AG08395 (cell line): ENCODE measurements at places on chromosomes 4 and X.

- DNase-seq: no peak
Measured at GRCh38 chr4:98632258-98632657, 26.2 kb downstream of the TSPAN5 start.

GRCh38 chr4:180437601-180438000 is 1805.6 kb upstream of the TENM3 start:
- DNase-seq: no peak

DNA sequence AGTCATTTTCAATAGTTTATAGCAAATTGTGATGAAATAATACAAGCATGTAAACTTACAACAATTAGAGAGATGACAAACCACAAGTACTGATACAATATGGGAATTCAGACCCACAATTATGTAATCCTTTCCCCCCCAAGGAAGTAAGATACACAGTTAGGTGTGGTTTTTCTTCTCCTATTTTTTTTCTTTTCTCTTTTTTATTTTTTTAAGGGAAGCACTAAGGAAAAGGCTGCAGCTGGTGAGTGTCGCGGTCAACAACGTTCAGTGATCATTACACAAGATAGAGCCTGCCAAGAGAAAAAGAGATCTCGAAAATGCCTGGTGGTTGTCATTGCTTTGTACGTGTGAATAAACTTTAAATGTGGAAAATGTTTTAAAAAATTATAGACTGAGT is 9.8 kb downstream of the NDNF start:
- no peak for DNase-seq

DNA sequence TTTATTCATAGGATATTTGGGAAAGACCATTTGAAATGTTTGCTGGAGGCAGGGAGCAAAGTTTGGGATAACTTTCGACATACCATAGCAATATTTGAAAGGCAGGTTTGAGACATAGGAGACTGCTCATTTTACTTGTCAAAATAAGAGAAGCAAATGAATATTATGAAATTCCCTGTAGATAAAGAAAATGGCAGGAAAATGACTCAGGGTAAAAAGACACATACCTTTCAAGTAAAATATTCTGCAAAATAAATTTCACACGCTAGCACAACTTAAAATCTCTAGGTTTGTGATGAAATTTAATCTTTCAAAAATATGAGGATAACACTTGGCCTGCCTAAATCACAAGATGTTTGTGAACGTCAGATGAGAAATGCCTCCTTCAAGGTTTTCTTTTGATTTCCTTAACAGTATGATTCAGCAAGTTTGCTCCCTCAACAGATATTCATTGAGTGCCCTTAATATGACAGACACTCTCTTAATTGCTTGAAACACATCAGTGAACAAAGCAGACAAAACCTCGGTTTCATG is 6.6 kb downstream of the TMEM156 start:
- no peak for DNase-seq

DNA sequence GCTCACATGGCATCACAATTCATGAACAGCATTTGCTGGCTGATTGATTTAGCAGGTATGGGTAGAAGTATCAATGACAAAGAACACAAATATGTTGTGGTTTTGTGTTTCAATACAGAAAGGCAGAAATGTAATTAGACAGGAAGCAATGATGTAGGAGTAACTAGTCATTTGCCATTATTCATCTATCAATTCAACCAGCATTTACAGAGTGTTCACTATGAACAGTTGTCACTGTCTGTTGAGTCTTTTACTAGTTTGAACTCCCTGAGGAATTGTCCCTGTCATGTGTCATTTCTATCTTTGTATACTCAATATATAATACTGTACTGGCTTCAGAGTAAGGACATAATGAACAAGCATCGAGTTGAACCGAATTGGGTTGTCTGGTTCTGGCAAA is 51.5 kb upstream of the ARHGAP24 start:
- DNase-seq: no peak

DNA sequence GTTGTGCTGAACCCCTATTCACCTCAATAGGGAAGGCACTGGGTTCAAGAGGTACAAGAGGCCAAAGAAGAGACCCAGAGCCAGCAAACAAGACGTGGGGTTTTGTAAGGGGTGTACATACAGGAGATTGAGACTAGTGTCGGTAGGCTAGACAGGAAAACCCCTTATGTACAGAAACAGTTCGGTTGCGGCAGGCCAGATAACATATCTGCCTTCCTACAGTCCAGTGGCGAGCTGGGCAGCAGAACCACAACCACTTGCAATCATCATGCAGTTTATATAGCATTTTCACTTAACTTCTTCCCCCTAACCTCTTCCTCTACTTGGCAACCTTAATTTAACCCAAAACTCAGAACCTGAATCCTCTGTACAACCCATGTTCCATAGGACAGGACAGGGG is 422.2 kb downstream of the PDHA2 start:
- no peak for DNase-seq

GRCh38 chr4:52716364-52717151 is 34.7 kb downstream of the ERVMER34-1 start:
- no peak for DNase-seq

GRCh38 chr4:173169178-173169427 is 492 bp downstream of the GALNT7 start:
- no peak for DNase-seq

DNA sequence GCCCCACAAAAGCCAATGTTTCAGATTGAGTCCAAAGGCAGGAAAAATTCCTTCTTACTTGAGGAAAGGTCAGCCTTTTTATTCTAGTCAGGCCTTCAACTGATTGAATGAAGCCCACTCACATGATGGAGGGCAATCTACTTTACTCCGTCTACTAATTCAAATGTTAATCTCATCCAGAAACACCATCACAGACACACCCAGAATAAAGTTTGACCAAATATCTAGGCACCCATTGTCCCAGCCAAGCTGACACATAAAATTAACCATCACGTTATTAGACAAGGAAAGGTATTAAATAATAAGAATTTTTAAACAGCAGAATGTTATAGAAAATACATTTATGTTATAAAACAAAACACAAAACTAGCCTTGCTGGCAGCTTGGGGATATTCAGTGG is 32.9 kb upstream of the SMIM10L2A start:
- no peak for DNase-seq

DNA sequence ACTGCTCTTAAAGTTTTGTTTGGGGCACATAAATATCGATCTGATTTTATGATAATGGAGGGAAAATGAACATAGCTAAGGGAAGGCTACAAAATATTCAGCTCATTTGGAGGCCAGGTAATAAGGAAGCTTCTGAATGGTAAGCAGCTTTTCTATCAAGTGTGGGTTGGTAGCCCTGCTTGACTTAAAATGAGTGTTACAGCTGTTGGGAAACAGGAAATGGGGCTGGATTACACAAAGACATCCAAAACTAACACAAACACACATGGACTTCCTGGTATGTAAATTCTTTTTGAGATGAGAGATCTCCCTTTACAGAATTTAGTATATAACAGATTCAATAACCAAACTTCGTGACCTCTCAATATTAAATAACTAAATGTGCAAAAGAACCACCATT is 58.0 kb downstream of the FGF16 start:
- DNase-seq: no peak

- peak; percentile 82 for DNase-seq
Measured at GRCh38 chr4:4677556-4678522, 136.0 kb upstream of the STX18 start.

- DNase-seq: peak; percentile 83
Measured at GRCh38 chrX:100768679-100769338, 36.9 kb upstream of the SYTL4 start.

GRCh38 chr4:3866813-3867129 is 100.6 kb downstream of the ADRA2C start:
- no peak for DNase-seq

GRCh38 chr4:36323816-36324419 is 42.5 kb downstream of the DTHD1 start:
- no peak for DNase-seq

DNA sequence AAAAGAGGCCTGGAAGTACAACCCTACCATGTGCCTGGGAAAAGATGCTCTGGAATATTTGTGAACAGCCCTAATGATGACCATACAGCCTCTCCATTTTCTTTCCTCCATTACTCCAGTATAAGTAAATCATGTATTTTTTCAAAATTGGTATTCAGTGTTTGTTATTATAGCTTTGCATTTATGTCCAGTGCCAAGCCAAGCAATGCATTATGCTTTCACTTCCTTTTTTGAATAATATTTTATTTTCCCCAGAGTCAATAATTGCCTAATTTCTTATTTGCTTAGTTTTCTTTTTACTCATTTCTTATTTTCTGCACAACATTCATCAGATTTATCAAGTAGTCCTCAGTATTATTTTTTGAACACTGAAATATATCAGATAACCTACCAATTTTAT is 49.3 kb upstream of the EOLA2 start:
- DNase-seq: no peak
